GOT3 (cell line): ENCODE measurements at places on chromosomes 11 and 22.

GRCh38 chr11:131033151-131033651 lies 116.9 kb upstream of the SNX19 start:
- peak; percentile 3 for DNase-seq

DNA sequence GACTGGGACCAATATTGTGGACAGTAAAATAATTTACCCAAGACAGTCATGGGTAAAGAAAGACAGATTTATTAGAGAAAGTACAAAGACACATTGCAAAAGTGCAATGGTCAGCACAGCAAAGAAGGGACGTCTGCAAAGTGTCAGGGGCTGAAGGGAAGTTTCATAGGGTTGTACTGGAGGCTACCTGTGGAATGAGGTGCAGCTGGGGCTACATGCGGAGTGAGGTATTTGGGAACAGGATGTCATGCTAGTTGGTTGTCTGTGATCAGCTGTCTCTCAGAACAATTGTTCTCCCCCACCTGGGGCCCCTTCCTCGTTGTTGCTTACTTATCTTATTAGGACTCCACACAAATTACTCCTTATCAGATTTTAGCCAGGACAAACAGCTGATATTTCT lies 11.4 kb upstream of the APOL3 start:
- no peak for DNase-seq

DNA sequence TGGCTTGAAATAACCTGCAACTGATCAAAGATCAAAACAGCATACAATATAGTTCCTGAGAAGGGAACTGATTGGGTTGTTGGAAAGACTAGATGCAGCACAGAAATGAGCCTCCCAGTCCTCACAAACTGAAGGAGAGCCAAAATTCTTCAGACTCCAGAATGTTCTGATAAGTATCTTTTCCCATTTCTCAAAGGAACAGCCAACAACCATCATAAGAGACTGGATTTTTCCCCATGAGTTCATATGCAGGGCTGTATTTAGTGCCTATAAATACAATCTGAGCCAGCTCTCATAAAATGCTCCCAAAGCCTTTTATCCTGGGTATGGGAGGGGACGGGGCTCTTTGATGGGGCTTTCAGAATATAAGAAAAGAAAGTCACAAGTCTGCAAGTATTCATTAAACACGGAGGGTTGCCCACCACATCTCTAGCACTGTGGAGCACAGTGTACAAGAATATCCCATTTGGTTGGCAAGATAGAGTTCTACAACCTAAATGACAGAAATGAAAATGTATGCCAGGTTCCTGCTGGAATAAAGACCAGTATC lies 50.7 kb upstream of the LYVE1 start:
- DNase-seq, result no peak

- no peak for DNase-seq
These were observed 154.2 kb downstream of the LARGE1 start for GRCh38 chr22:33766091-33766490.

- DNase-seq, result no peak
These were observed 28.2 kb upstream of the CTSD start for GRCh38 chr11:1791912-1792311.

DNA sequence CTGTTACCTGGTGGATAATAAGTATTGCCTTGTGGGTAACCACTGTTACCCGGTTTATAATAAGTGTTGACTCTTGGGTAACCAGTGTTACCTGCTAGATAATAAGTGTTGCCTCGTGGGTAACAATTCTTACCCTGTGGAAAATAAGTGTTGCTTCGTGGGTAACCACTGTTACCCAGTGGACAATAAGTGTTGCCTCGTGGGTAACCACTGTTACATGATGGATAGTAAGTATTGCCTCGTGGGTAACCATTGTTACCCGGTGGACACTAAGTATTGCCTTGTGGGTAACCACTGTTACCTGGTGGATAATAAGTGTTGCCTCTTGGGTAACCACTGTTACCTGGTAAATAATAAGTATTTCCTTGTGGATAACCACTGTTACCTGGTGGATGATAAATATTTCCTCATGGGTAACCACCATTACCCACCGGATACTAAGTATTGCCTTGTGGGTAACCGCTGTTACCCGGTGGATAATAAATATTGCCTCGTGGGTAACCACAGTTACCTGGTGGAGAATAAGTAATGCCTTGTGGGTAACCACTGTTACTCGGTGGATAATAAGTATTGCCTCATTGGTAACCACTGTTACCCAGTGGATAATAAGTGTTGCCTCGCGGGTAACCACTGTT lies 8.7 kb upstream of the NXPE4 start:
- DNase-seq, result no peak

DNA sequence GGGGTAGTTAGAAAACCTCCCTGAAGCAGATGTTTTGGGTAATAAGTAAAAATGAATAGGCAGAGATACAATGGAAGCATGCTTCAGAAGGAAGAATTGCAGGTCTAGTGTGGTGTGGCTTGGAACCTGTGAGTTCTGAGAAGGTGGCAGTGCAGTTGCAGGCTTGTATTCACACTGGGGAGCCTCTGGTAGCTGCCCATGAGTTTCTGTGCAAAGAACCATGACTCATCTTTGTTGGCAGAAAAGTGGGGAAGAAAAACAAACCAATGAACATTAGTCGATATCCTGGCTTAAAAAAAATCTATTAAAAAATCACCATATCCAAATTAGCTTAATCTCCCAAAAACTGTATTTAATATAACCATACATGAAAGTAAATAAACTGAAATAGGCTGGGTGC lies 232.6 kb downstream of the FAT3 start:
- DNase-seq, result no peak

DNA sequence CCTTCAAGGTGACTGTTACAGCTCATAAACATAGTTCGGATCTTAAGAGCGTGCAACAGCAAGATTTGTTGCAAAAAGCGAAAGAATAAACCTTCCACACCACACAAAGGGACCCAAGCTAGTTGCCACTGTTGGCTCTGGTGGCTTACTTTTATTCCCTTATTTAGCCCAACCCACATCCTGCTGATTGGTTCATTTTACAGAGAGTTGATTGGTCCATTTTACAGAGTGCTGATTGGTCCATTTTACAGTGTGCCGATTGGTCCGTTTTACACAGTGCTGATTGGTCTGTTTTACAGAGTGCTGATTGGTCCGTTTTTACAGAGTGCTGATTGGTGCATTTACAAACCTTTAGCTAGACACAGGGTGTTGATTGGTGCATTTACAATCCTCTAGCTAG lies 776.9 kb upstream of the CNTN5 start:
- DNase-seq, result no peak

DNA sequence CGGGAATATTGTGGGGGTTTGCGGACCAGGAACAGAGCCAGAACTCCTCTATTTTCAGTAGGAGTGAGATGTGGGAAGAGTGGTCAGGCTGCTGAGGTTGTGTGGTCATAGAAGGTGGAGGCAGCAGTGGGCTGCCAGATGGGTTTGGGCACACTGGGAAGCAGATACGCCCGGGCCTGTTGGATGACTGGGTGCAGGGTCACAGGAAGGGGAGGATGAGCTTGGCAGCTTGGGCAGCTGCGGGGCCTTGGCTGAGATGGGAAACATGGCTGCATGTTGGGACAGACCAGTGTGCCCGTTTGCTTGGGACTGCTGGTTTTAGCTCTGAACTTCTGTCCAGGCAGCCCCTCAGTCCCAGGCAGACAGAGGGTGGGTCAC lies 11.4 kb downstream of the SHANK3 start:
- no peak for DNase-seq

DNA sequence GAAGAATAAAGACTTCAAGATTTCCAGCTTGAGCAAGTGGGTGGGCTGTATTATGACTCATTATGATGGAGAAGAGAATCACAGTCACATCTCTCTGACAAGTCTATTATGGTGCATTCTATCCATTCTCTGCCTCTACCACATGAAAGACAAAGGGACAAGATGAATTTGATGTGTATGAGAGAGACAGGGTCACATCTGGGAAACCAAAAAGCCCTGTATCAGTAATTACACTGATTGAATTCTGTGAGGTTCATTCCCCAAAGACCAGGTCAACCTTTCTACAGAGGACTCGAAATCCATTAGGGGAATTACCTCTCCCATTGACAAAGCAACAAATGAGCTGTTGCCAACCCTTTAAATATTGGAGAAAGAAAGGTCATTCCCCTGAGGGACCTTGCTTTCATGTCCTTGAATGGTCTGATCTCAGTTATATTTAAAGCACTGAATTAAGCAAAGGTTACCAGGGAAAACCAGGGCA lies 109.6 kb downstream of the USP35 start:
- no peak for DNase-seq

DNA sequence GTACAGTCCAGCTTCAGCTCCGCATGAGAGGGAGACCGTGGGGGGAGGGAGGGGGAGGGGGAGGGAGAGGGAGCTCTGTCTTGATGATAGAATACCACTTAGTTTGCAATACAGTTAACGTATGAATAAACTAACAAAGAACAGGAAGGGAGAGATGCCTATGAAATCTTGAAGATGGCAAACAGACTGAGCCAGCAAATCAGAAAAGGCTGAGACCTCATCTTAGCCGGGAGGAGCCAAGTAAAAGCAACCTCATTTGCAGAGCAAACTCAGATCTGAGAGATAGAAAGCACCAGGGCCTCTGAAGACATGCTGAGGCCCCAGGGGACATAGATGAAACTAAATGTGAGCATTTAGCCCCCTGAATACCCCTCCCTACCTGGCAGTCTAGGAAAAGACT lies 23.0 kb downstream of the APLP2 start:
- DNase-seq, result no peak

DNA sequence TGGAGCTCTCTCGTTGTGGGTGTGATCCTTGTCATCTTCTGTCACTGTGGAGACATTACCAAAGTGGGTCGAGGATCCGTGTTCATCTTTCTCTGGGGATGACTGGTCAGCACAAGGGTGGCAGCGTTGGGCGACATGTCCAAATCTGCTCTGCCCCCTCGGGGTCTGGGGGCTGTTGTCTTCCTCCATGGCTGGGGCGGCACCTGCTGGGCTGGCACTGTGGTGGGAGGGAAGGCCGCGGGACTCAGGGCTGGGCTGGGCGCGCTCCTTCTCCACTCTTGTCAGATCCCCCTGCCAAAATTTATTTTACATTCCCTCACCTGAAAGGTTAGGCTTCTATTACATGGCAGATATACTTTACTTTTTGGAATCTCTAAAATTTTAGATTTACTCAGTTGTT lies 96.4 kb downstream of the UVRAG start:
- DNase-seq, result no peak

GRCh38 chr22:28146401-28147314 lies 227.6 kb upstream of the PITPNB start:
- DNase-seq, result no peak

DNA sequence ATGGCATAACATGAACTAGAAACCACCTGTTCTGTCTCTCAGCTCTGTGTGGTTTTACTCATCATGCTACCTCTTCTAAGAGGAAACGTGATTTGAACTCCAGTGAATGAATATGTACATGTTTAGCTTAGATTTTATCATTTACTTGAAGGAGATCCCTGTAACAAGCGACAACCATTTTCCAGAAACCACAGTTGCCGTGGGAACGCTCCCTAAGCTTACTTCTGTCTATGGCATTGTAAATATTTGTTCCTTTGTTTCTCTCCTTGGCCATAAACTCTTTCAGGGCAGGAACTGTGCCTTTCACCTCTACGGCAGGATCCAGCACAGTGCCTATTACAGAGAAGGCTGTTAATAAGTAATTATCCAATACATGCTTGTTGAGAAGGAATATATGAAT lies 17.1 kb upstream of the TPH1 start:
- no peak for DNase-seq

DNA sequence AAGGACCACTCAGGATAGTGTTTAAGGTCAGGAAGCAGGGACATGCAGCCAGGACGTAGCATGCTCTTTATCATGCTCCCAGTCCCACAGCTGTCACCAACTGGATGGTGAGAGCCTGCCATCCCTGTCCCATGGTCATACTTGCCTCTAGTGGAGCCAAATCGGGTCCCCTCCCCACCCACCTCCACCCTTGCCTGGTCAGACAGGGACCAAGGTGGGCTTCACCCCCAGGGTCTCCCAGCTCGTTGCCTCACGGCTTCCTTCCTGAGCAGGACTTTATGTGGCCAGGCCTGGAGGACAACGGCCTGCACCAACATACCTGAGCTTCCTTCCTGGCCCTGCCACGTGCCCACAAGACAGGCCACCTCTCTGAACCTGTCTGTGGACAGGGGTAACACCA lies 19.8 kb downstream of the A4GALT start:
- no peak for DNase-seq
